ENCODE measurements at places on chromosomes 7 and 10.

GRCh38 chr10:46297406-46298204 lies 10.8 kb downstream of the ANTXRL start:
- DNase-seq: no peak

DNA sequence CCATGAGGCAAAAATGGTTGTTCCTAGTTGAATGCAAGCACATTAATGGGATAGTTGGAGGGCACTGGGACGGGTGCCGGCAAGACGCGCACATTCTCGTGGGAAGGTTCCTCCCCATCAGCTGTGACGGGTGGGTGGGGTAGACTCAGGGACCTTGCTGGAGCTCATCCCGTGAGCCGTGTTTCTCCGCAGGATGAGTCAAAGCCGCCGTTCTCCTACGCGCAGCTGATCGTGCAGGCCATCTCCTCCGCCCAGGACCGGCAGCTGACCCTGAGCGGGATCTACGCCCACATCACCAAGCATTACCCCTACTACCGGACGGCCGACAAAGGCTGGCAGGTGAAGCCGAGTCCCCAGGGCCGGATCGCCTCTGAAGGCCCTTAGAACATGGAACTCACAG lies 20.4 kb upstream of the AP5Z1 start:
- no peak for DNase-seq

DNA sequence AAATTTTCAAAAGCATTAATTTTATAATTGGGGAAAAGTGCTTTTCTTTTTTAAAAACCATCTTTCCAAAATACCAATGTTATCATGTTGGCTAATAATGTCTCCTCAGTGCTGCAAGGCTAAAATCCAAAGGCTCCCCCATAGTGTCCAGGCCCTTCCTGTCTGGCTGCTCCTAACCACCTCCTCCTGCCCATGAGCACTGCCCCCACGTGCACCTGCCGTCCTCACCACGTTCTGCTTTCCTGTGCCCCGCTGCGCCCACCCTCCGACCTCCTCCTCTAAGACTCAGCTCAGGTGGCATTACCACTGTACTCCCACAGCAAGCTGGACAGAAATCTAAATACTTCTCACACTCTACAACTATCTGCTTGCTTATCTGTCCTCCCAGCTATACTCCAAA lies 17.7 kb downstream of the PAXIP1 start:
- no peak for DNase-seq

DNA sequence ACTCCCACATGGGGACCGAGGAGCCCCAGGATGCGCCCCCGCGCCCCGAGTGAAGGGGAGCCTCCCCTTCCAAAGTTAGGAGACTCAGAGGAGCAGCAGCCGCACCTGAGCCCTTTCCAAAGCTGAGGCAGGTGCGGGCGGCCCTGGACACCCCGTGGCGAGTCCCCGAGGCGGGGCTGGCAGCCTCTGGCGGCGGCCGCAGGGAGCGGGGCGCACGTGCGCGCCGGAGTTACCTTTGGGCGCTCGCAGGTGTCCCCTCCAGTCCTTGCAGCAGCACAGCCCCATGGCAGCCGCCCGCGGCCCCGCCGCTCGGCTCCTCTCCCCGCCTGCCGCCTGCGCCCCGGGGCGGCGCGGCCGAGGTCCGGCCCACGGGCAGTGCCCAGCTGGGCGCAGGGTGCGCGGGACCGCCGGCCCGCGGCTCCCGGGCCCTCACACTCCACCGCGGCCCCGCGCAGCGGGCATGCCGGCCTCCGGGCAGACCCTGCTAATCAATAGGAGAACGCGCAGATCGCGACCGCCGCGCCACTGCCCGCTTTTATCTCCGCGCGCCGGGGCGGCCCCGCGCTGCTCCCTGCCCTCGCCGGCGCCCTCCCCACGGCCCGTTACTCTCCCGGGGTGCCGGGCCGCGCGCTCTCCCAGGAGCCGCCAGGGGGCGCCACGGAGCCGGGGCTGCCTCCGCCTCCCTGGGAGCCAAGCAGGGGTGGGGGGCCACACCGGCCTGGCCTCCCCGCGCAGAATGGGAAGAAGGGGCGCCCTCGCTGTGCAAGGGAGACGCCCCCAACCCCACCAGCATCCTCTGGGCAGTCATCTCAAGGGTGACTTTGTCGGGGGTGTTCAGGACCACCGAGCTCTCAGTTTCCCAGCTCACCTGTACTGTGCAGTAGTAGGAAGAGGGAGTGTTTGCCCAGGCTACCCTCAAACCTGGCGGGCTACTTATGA lies 80.8 kb downstream of the ARHGAP22 start:
- no peak for DNase-seq

DNA sequence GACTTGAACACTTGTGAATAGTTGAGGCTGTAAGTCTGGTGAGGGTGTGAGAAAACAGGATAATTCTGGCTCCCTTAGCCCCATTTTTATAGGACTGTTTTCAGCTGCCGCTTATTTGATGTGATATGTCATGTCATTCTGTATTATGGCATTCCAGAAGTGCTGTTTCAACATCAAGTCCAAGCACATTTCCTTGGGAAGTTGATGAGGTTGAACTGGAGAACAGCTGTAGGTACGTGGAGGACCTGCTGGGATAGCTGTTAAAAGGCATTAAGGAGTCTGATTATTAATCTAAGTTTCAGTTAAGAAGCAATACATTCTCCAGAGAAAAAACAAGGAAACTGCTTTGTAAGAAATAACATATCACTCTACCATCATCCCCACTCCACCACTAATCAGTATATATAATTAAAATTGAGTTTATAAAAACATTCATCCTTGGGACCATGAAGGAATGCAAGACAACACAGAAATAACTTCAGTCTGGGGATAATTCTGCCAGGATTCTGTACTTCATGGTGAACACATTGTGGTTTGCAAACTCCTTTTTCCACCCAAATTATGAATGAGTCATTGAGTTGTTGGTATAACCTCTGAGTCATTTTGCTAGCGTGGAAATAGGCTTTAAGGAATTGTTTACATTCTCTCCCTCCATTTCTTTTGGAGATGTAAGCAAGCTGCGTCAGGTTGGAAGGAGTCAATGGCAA lies 39.9 kb upstream of the TMEM229A start:
- no peak for DNase-seq

GRCh38 chr10:112811741-112812551 lies 138.1 kb upstream of the TCF7L2 start:
- DNase-seq: no peak

DNA sequence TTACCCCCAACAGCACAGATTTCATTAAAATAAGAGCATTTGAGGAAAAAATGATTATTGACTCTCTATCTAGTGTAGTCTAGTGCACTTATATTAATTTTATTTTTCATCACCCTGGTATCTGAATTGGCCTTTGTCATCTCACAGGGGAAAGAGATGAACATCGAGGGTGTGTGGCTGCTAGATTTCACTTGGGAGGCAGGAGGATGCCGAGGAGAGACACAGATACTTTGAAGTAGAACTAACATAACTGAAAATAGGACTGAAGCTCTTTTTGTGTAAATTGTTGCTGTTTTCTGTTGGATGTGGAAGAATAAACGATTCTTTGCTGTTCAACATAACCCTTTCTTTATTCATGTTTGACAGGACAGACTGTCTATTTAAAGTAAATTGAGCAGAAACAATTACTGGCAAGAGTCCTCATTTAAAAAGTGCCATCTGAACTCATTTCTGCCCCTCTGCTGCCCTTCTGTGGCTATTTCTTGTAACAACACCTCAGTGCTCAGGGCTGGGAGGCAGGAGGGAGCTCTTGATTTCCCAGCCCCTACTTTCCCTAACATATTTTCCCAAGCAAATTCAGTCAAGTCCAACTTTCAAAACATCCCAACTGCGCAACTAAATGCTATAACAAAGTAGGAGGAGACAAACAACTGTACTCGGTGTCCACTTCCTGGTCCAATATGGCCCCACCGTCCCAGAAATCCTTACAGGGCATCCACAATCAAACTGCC lies 15.6 kb downstream of the LYZL1 start:
- no peak for DNase-seq

DNA sequence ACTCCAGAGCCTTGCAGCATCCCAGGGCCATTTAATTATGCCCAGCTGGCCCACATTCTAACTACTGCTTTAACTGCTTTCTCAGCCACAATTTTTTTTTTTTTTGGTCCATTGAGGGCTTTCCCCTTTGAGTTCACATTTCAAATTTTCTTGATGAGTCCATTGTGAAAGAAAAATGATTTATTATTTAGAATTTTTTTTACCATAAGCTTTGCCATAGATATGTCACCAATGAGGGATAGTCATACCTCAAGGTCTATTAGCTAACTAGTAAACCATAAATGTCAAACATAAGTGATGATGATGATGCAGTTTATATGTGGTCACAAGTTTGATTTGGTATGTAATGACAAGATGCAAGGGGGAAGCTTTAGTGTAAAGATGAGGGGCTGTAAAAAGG lies 282.9 kb downstream of the BICC1 start:
- no peak for DNase-seq

GRCh38 chr7:69189406-69189805 lies 408.9 kb upstream of the AUTS2 start:
- no peak for DNase-seq
